ENCODE measurements at places on chromosomes 11 and 22.

DNA sequence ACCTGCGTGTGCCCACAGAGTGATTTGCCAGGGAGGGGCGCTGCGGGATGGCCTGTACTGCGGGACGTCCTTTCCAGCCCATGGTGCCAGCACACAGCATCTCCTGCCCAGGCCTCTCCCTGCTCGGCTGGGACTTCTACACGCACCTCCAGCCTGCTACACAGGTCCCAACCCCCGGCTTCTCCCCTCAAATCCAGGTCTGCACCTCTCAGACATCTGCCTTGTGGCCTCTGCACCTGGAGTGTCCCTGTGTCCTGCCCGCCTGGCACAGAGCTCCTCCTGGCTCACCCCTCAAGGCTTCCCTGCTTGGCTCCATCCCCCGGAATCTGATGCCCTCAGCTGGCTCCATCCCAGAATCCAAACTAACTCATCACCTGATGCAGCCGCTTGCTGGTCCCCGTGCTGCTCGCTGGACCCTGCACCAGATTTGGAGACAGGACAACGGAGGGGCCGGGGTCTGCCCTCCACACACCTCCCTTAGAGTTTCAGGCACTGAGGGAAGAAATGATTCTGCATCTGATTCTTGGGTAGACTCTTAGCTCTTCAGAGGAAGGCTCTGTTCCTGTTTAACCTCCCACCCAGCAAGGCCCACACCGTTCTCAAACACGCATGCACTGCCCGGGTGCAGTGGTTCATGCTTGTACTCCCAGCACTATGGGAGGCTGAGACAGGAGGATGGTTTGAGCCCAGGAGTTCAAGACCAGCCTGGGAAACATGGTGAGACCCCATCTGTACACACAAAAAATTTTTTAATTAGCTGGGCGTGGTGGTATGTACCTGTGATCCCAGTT, 4.0 kb upstream of the LSP1 start:
- DNase-seq, result no peak

GRCh38 chr11:47154616-47155570, 21.8 kb downstream of the ARFGAP2 start:
- no peak for DNase-seq

- DNase-seq, result no peak
Observed at GRCh38 chr11:110912437-110912836, 200.2 kb upstream of the ARHGAP20 start.

- DNase-seq, result no peak
Observed at GRCh38 chr22:18048441-18048898, 24.1 kb upstream of the MICAL3 start.

- DNase-seq, result no peak
Observed at GRCh38 chr11:83971063-83971462, 684.9 kb upstream of the CCDC90B start.

Data from activated T-helper 1 cell treated with anti-CD3 and anti-CD28 coated beads, Interleukin-2, amount 50 U/mL, for 16 hours (primary cell).